ENCODE measurements at places on chromosomes 4 and X.

DNA sequence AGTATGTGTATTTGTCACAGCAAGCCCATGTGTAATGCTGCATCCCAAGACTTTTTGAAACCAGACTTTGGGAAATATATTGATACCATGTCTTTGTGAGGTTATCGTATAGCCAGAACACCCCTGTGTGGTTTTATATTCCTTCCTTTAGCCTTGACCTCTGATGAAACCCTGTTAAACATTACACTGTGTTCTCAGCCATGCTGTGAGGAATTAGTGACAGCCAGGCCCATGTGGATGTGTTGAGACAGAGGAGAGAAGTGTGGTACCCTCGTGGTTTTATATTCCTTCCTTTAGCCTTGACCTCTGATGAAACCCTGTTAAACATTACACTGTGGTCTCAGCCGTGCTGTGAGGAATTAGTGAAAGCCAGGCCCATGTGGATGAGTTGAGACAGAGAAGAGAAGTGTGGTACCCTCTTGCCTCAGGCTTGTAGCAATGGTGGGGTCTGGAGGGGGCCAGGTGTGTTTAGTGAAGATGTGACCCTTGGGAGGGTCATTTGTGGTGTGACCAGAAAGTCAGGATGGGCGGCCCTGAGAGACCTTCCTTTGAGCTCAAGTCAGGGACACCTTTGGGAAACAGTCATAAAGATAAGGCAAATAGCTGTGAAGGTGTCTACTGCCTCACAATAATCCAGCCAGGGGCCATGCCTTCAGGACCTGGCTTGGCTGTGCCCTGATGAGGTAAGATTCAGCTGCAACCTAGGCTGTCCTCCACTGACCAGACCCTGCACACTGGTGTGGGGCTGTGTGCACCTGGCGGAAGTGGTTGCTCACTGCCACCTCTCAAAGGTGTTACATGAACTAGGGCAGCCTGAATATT is 110.0 kb downstream of the IRF2 start:
- DNase-seq: no peak

DNA sequence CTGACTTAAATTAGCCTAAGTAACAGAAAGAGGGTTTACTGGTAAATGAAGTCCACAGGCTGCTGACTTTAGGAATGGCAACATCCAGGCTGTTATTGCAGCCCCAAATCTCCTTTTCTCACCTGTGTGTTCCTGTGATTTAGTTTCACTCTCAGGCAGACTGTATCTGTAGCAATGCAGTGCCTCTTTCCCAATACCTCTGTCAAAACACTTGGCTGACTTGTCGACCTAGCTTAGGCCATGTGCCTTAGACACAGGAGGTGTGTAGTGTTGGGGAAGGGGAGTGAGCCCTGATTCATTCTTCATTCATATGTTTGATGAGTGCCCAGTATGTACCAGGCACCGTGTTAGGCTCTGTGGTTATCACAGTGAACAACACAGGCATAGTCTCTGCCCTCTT is 46.9 kb downstream of the JADE3 start:
- no peak for DNase-seq

GRCh38 chr4:69894186-69894585 is 34.2 kb upstream of the SULT1E1 start:
- no peak for DNase-seq

- no peak for DNase-seq
Measured at GRCh38 chrX:15207994-15208393, 61.9 kb downstream of the ASB9 start.

DNA sequence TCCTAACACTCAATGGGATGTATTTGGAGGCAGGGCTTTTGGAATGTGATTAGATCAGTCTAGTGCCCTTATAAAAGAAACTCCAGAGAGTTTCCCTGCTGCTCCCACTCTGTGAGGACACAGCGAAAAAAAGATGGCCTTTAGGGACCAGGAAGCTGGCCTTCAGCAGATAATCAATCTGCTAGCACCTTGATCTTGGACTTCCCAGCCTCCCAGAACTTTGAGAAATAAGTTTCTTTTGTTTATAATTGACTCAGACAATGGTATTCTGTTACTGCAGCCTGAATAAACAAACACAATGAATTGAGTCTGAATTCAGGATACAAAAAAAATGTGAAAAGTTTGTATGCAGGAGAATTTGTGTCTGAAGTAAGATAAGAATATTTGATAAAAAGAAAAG is 842.1 kb downstream of the FSTL5 start:
- no peak for DNase-seq

- DNase-seq: no peak
Measured at GRCh38 chr4:169115144-169115896, 105.3 kb upstream of the CBR4 start.

DNA sequence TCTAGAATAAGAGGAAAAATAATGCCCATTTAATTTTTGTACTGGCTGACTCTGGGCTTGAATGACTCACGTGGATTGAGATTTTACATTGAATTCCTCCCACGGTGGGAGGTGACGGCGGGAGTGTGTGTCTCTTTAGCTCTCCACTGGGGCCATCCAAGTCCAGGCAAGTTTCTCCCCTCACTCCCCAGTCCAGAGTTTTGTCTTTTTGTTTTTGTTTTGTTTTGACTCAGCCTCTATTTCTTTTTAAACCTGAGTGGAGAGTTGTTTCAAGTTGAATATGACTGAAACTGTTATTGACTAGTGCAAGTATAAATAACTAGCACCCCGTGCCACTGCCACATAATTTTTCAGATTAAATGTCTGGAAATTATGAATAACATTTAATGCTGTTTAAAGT is 13.6 kb downstream of the CHST7 start:
- DNase-seq: no peak

DNA sequence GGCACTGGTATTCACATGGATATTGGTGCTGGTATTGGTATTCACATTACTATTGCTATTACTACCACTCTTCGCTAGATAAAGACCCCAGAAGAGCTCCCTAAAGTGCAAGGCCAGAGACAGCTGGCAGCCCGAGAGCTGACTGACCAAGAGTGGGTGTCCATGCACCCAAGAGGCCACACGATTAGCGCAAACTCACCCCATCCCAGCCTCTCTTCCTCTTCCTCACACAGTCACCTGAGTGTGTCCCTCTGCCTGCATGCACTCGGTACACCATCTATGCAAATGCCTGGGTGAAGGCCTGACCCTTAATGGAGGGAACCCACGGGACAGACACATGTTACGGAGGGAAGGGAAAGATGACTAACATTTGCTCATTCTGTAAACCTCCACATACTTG is 86.7 kb downstream of the HAUS3 start:
- no peak for DNase-seq

DNA sequence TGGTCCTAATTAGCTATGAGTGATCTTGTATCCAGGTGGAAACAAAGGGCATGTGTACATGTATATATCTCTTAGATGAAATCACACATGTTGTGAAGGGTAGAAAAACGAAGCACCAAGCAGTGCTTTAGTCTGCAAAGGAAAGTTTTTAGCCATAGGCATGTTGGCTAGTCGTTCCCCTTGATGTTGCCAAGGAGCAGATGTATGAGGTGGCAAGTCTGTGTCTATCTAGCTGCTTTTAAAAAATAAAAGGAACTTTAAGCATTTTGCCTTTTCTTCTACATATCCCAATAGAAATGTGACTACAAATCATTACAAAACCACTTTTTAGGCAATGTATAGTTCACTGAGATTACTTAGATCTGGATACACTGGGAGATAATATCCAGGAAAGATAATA is 63.1 kb downstream of the NSUN7 start:
- no peak for DNase-seq

- DNase-seq: no peak
Measured at GRCh38 chrX:152847281-152847680, 16.4 kb downstream of the NSDHL start.

GRCh38 chr4:105306158-105306781 is 159.6 kb downstream of the TET2 start:
- DNase-seq: peak; percentile 43

GRCh38 chr4:4919927-4920326 is 60.5 kb downstream of the MSX1 start:
- DNase-seq: no peak

- DNase-seq: no peak
Measured at GRCh38 chrX:151402719-151403390, 5.8 kb downstream of the VMA21 start.

- DNase-seq: no peak
Measured at GRCh38 chr4:174460684-174461083, 61.6 kb downstream of the HPGD start.

- DNase-seq: no peak
Measured at GRCh38 chr4:158540125-158540907, 18.6 kb downstream of the RXFP1 start.

DNA sequence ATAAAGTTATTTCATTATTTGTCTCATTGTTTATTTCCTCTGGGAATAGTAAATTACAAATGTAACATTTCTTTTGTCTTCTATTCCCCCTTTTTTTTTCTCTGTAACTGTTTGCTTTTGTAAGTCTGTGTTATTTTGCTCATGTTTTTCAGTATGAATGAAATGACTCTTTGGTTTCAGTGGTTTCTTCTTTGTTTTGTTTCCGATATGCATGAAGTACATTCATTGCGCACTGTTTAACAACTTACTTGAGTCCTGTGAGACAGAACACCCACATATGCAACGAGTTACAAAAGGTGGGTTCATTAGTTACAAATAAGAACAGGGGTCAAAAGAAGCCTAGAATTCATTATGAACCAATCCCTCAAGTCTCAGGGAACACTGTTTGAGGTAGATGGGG is 175.0 kb upstream of the UGT8 start:
- DNase-seq: no peak

GRCh38 chr4:8069102-8069752 is 89.4 kb downstream of the ABLIM2 start:
- DNase-seq: no peak

DNA sequence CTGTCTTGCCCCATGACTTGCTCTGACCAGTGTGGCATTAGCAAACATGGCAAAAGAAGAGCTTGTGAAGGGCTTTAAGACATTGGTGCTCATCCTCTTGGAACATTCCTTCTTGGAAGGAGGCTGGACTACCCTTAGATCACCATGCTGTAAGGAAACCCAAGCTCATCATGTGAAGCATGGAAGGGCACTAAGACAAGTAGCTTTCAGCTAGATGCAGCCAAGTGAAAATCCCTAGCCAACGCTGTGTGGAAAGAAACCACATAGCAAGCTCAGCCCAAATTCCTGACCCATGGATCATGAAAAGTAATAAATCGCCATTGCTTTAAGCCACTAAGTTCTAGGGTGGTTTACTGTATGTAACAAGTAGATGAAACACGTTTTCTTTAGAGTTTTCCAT is 12.4 kb upstream of the PACRGL start:
- DNase-seq: no peak

DNA sequence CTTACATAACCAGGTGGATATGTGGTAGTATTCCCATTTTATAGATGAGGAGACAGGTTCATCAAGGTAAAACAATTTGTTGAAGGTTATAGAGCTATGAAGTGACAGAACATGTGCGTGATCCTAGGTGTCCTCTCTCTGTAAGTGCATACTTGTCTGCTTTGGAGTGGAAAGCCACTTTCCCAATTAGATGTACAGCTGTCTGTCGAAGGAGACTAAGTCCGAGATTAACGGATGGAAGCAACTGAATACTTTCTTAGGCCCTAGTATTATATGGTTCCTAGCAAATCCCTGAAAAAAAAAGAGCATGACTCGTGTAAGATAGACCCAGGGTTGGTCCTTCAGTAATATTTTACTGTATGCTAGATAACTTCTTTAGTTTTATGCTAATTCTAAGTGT is 19.7 kb downstream of the TMEM131L start:
- DNase-seq: no peak

DNA sequence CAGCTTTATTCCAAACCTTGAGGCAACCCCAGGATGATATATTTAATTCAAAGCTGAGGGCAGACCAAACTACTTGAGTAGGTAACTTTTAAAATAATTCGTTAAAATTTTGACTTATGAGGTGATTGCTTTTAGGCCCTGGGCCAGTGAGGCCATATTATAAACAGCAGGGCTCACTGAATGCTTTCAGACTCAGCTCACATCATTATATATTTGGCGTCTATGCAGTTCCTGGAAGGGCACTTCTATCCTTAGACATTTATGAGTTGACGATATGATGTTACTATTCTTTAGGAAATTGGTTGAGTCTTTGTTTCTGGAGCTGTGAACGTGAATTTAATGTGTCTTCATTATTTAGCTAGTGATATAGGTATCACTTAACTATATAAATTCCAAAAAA is 400.1 kb downstream of the PDHA2 start:
- DNase-seq: no peak

GRCh38 chr4:56681853-56682525 is 893 bp upstream of the HOPX start:
- DNase-seq: no peak

DNA sequence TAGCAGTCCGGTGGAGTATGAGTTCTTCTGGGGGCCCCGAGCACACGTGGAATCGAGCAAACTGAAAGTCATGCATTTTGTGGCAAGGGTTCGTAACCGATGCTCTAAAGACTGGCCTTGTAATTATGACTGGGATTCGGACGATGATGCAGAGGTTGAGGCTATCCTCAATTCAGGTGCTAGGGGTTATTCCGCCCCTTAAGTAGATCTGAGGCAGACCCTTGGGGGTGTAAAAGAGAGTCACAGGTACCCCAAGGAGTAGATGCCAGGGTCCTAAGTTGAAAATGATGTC is 852 bp downstream of the MAGEH1 start:
- no peak for DNase-seq

DNA sequence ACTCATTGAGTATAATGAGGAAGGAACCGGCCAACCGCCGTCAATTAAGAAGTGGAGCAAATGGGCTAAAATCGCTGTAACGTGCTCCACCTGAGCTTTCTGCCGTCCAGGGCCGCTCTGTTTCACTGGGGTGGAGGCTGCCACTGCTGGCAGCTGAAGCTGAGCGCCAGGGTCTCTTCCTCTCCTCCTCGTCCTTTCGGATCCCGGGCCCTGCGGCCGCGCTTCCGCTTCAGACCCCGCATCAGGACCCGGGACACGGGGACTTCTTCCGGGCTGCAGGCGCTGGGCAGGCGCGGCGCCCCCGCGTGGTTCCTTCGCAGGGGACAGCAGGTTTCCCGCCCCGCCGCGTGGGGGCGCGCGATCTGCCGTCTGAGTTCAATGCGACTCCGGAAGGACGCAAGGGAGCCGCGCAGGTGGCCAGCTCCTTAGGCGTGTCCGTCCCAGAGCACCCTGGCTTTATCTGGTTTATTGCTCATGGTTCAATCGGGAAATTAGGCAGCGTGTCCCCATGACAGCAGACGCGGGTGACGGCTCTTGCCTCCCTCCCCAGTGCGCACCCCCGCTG is 519.8 kb downstream of the TRIML1 start:
- DNase-seq: no peak

GRCh38 chrX:43688586-43688985 is 32.5 kb downstream of the MAOA start:
- no peak for DNase-seq

DNA sequence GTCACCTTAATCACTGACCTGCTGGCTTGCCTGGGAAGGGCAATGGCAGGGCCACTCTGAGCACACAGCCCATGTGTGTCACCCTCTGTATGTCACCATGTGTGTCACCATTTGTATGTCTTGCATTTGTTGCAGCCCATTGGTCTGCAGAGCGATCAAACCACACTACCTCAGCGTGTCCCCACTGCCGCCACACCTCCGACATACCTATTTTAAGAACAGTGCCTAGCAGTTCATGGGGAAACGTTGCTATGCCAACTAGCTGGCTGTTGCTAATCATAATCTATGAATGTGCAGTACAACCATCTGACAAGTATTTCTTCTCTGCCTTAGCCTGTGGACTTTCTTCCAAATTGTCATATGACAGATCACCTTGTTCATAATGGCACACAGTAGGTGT is 8.0 kb upstream of the CRMP1 start:
- DNase-seq: no peak

Data from stimulated activated CD8-positive, alpha-beta memory T cell treated with anti-CD3 and anti-CD28 coated beads, Interleukin-15, amount 100 ng/mL, for 4 hours (primary cell).